Neural crest cell (in vitro differentiated cells): ENCODE measurements at places on chromosomes 1 and 21.

GRCh38 chr1:234292548-234292947 is 80.7 kb upstream of the COA6 start:
- no peak for DNase-seq

DNA sequence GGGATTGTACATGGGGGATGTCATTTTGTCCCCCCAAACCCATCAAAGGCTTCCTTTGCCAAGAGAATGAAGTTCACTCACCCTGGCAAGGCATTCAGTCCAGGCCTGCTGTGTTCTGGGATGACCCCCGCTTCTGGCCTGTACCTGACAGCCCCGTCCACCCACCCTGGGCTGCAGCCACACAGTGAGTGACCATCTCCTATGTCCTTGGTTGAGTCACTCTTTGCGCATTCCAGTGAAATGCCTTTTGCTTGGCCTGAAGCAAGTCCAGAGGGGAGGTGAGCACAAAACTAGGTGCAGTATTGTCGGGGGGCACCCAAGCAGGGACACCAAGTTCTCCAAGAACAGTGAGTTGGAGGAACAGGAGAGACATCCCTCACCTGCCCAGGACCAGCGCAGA is 10.2 kb downstream of the TMPRSS3 start:
- DNase-seq = no peak

- no peak for DNase-seq
These were observed 18.1 kb downstream of the KHDRBS1 start for GRCh38 chr1:32031578-32032274.

DNA sequence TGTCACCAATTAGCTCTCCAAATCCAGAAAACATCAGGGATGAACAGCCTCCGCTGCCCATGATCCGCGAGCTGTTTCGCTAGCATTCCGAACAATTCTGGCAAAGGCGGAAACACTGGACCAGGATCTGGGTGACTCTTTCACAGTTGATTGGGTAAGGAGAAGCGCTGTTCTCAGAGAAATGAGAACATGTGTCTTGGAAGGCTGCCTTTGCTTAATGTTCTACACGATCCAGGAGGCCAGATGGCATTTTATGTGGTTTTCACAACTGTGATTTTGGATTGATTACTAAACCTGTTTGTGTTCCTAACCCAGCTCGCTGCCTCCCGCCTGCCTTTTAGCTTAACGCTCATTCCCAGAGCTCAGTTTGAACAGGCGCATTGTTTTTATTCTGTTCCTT is 144.0 kb downstream of the KIF26B start:
- DNase-seq = no peak

GRCh38 chr21:34827445-34828235 is 158.8 kb downstream of the CLIC6 start:
- no peak for DNase-seq

DNA sequence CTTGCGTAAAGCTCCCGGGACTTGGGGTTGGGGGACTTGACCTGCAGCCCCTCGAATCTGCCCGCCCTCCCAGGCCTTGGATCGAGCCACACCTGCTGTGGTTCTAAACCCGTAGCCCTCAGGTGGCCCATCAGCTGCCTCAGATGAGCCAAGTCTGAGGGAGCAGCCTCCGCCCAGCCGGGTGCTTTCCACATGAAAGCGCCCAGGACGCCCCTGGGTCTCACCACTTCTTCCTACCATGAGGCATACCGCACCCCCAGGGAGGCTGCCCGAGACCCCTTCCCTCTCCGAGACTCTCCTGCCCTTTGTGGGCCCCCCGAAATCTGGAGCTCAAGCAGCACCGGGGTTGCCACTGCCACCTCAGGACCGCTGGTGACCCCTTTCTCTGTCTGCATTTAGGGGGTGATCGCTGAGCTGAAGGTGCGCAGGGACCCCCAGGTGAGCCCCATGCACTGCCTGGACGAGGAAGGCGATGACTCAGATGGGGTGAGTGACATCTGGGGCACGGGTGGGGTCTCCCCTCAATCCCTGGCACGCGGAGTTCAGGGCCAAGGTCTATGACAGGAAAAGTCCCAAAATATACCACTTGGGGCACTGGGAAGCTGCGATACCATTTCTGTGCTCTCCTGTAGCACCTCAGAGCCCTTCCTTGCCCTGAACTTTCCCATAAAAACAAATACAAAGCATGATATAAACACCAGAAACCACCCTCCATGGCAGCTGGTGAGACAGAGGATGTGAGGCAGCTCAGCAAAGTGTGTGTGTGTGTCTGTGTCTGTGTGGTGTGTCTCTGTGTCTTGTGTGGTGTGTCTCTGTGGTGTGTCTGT is 68.5 kb downstream of the SLC19A1 start:
- no peak for DNase-seq

- peak; percentile 43 for DNase-seq
These were observed 689 bp upstream of the GPR137B start for GRCh38 chr1:236141447-236142252.

GRCh38 chr1:106290805-106291501 is 765.5 kb upstream of the PRMT6 start:
- no peak for DNase-seq

DNA sequence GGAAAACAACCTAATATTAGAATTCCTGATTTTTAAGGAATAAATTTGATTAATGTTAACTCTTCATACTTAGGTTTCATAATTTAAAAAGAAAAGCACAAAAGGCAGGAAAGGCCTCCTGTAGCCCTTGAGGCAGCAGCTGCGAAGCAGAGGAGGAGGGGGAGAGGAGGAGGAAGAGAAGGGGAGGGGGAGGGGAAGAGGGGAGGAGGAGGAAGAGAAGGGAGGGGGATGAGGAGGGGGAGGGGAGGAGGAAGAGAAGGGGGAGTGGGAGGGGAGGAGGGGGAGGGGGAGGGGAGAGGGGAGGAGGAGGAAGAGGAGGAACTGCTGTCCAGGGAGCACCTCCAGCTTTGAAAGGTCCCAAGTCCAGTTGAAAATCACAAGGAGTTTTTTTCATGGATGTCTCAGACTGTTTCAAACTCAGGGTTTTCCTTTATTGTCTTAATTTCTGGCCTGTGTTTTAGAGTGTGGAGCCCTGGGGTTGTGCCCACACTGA is 35.1 kb upstream of the DIP2A start:
- no peak for DNase-seq

DNA sequence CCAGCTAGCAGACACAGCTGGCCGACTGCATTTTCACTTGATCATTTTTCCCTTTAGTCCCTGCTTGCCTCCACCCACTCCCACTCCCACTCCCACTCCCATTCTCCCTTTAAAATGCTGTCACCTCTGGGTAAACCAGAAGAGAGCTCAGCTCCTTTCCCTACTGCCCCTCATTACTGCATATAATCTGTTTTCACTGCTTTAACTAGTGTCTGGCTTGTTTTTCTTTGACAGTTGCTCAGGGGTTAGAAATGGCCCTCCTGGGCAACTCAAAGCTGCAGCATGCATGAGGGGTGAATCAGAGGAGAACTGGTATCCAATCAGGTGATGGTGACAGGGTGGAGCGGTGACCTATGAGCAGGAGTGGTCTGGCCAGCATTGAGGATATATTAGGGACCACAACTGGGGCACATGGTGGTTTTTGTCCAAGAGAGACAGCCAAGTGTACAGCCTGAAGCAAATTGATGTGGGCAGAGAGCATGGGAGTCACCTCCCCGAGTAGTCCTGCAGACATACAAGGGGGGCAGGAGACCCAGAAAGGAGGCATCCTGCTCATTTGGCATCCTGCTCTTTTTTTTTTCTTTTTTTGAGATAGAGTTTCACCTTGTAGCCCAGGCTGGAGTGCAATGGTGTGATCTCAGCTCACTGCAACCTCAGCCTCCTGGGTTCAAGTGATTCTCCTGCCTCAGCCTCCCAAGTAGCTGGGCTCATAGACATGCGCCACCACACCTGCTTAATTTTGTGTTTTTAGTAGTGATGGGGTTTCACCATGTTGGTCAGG is 42.6 kb upstream of the SRSF10 start:
- DNase-seq = no peak

DNA sequence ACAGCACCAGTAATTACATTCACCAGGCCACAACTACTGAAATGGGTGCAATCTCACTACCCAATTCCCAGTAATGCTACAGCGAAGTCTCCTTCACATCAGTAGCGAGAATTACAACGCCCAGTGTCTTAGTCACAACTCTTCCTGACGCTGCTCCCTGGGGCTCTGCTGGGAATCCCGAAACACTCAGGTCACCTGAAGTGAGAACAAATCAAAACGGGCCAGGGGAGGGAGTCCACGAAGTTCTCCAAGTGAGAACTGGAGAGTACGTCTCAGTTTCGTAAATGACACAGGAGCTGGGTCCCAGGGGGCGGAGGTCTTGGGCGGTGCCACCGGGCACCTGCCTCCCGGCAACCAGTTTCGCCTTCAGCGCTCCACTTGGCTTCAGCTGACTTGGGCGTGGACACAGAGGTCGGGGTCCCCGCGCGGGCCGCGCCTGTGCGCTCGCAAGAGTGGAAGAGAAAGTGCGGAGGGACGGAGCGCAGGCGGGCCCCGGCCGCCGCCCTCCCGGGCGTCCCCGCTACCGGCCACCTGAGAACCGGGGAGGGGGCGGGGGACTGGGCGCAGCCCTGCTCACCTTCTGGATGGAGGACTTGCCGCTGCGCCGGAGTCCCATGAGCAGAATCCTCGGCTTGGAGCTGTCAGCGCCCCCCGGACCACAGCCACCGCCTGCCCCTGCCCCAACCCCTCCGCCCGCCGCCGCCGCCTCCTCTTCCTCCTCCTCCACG is 575 bp downstream of the RRAGC start:
- no peak for DNase-seq

DNA sequence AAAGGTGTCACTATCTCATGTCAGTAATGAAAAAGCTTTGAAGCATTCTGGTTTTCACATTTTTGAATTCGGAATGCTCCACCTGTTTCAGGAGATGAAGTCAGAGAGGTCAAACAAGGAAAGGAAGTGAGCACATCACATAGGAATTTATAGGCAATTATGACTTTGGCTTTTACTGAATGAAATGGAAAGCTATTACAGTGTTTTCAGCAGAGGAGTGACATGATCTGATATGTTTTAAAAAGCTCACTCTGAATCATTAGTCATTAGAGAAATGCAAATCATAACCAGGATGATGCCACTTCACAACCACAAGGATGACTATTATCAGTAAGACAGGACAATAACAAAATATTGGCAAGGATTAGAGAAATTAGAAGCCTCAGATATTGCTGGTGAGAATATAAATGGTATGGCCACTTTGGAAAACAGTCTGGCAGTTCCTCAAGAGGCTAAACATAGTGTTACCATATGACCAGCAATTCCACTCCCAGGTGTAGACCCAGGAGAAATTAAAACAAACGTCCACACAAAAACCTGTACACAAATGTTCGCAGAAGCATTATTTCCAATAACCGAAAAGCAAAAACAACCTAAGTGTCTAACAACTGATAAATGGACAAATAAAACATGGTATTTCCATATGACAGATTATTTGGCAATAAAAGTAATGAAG is 7.5 kb downstream of the TAF1A start:
- no peak for DNase-seq

- DNase-seq = no peak
These were observed 68.2 kb downstream of the TMEM53 start for GRCh38 chr1:44605914-44606615.

DNA sequence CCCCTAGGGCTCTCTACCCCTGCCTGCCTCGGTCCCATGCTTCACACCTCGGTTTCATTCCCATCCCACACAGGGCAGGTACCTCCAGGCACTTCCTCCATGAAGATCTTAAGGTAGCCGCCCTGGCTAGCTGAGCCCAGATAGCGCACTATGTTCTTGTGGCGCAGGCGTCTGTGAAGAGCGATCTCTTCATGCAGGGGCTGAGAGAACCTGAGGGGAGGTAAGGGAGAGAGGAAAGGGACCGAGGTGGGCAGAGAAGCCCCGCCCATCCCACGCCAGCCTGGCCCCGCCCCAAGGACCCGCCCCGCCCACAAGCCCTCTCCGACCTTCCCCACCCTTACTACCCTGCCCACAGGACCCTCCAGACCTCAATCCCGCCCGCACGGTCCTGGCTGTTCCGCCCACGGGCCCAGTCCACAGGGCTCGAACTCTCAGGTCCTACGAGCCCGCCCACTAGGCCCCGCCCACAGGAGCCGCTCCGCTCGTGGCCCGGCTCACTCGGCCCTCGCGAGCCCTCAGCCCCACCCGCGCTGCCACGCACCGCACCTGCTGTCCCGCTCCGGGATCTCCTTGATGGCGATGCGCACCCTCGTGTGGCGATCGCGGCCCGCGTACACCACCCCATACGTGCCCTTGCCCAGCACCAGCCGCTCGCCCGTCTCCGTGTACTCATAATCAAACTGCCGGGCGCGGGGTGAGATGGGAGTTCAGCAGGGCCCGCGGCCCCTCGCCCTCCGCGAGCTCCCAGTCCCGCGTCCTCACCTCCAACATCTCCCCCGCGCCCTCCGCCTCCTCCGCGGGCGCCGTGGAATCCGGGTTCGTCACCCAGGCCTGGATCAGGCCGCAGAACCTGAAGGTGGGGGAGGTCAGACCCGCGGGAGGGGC is 6.4 kb downstream of the MAP3K6 start:
- no peak for DNase-seq

DNA sequence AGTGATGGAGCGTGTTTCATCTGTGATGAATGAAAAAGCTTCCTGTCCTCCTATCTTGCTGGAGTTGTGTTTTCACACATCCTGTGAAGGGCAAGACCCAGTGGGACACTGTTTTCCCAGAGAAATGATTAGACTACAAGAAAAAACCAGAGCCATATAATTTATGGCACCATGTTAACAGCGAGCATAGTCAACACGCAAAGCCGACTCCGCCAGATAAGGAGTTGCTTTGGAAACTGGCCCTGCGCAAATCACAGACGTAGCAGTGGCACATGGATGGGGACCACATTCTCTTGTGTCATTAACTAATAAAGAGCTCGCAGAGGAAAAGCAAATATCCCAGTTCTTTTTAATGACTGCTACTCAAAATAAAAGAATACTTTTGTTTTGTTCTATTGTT is 471.2 kb upstream of the RUNX1 start:
- DNase-seq = no peak

DNA sequence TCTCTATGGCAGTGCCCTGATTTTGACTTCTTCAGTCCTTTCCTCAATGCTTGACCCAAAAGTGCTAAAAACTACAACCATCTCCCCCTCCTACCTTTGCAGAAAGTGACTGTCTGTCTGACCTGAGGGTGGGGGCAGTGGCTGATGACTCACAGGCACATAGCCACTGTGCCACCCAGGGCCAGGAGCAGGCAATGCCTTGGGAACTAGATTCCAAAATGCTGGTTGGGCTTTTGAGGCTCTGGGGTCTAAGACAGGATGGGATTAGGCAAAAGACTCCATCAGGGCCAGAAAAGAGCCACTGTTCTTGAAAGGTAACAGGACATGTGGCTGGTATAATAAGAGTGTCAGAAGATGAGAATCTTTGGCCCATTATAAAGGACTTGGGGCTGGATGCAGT is 129.5 kb upstream of the KIAA0040 start:
- DNase-seq = no peak

DNA sequence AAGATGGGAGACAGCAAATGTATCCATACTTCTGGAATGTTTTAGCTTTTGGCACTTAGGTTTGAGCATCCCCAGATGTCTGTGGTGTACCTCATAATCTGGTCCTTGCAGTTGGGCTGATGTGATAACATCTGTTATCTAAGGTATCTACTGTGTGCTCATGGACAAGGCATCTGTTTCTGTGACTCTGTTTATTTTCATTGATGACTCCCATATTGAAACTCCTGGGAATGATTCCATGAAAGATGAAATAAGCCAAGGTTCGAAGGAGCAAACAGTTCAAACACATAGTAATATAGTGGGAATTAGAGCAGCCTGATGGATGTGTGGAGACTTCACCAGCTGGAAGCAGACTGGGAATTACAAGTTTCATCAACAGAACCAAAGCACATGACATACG is 20.7 kb upstream of the TRIM45 start:
- DNase-seq = no peak

- no peak for DNase-seq
These were observed 46.3 kb downstream of the KIF21B start for GRCh38 chr1:200977071-200977754.
